ENCODE measurements at places on chromosomes 1 and 21.

DNA sequence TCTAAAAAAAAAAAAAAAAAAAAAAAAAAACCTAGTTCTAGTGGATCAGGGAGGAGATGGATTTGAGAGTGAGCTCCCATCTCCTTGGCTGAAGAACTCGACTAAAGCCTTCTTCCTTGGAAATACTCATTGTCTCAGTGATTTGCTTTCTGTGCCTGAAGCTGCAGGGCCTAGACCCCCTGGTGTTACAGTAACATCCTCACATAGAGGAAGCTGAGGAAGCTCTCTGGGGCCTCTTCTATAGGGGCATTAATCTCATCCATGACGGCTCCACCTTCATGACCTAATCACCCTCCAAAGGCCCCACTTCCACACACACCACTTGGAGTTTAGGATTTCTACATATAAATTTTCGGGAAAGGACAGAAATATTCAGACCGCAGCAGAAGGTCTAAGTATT is 95.9 kb upstream of the ETS2 start:
- DNase-seq: no peak

GRCh38 chr1:204544321-204544720 is 28.1 kb downstream of the MDM4 start:
- DNase-seq: no peak

DNA sequence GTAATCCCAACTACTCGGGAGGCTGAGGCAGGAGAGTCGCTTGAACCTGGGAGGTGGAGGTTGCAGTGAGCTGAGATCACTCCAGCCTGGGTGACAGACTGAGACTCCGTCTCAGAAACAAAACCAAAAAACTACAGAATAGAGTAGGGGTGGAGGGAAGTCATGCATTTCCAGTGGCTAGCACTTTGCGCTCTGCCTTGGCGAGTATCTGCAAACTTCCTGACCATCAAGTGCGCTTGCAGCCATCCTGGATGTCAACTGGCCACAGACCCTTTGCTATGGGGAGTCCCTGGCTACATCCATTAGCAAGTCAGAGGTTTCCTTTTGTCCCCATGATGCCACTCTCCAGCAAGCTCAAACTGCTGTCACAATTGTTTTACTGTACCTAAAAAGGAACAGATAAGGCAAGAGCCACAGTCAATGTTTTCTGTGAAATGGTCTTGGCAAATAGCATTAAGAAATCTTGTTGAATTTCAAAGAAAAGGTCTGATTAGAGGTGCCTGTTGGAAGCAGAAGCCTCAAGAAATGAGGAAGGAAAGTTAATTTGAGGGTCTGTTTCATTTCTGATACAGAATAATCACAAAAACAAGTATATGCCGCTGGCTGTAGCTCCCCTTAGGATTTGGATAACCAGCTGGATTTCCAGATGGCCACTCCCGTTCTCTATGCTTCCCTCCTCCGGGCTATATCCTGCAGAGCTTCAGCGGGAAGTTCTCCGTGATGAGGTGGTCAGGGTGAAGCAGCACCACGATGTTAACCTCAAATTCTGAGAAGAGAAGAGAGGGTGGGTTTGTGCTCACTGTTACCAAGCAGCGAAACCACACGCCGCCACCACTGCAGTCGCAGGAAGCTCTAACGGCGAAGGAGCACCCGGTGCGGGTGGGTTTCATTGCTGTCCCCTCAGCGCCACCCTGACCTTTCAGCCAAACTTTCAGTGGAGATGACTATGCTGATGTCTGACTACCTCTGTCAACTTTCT is 42.0 kb downstream of the VPS26C start:
- DNase-seq: peak; percentile 13

DNA sequence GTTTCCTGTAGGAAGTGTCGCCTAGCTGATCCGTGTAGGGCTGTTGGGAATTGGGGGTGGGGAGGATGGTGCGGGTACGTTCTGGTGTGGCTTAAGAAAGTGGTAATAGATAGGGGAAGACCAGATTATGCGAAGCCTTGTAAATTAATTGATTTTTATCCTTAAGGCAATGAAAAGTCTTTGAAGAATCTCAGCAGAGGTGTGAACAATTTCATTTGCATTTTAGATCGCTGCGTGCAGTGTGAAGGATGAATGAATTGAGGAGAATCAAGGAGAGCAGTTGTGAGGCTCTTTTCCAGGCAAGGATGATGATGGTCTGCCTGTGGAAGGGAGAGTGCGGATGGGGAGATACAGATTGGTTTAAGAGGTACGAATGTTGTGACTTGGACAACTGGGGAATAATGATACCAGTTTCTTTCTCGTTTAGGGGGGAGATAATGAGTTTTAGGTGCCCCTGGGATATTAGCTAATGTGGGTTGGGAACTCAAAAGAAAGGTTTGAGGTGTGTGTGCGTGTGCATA is 813 bp upstream of the DEDD start:
- no peak for DNase-seq

- no peak for DNase-seq
These were observed 5.5 kb downstream of the TP53BP2 start for GRCh38 chr1:223840254-223840653.

DNA sequence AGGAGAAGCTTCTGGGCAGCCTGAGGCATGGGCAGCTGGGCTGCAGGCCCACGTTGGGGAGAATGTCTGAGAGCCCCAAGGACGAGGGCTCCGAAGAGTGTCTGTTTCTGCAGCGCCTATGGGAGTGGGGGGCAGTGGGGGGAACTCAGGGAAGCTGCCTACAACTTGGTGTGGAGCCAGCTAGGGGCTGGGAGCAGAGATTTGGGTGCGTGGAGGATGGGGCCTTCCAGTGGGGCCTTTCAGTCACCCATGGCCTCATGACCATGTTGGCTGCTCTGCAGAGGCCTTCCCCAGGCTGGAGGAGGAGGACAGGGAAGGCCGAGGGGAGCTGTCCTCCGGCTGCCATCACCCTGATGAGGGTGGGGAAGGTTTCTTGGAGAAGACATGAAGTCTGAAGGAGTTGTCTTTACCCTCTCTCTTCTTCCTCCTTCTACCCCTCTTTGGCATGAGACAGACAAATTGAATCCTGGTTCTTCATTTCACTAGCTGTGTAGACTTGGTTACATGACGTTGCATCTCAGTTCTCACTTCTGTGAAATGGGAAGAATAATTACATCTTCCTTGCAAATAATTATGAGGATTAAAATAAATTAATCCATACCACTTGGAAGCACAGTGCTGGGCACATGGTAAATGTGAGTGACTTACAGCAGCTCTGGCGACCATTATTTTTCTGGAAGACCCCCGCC is 8.3 kb downstream of the PPFIA4 start:
- no peak for DNase-seq

GRCh38 chr1:241330619-241331327 is 26.2 kb downstream of the RGS7 start:
- DNase-seq: no peak

GRCh38 chr1:116409751-116410191 is 36.7 kb downstream of the ATP1A1 start:
- no peak for DNase-seq

DNA sequence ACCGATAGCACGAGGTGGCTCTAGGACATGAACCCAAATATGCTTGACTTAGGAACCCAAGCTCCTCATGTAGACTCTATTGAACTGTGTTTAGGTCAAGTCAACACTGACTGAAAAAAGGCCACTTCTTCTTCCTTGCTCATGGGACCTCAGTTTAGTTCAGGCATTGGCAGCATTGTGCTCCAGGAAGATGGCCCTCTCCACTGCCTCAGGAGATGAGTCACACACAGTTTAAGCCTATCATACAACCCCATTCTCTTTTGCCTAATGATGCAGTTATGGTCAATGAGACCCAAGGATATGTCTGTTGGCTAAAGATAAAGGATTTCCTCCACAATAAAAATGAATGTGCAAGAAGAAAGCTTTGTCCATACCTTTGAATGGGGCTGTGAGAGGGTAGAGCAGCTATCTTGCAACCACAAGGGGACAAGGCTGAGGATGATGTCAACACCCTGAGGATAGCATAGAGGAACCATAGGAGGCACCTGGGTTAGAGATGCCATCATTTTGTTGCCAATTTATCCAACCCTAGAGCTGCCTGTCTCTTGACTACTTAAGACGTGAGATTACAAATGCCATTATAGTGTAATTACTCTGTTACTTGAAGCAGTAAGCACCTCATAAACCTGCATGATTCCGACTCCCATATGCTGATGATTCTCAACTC is 3.0 kb upstream of the TRIM63 start:
- DNase-seq: no peak

DNA sequence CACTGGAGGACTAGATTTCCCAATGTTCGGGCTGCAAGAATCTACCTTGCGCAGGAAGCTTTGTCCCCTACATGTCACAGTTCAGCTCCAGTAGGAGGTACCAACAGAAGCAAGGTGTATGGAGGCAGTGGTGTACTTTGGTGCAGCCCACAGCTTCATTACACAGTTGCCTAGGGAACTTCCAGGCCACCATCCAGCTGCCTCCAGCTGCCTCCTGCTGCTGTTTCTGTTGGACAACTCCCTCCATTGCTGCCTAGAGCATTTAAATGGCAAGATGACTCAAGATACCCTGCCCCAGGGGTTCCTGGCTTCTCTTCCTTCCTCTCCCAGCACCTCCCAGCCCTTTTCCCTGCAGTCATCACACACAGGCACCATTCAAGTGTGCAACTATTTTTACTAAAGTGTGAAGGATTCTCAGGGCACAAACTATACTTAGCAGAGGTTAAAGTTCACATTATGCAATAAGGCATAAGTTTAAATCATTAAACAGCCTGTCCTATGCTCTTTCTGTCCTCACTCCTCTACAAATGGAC is 39.0 kb upstream of the ATP1A1 start:
- DNase-seq: no peak

- no peak for DNase-seq
These were observed 29.5 kb downstream of the TUT4 start for GRCh38 chr1:52523376-52523775.

- DNase-seq: no peak
These were observed 24.3 kb downstream of the UBE2Q1 start for GRCh38 chr1:154533952-154534844.

- DNase-seq: peak; percentile 57
These were observed 47.4 kb upstream of the PRDX6 start for GRCh38 chr1:173429471-173430402.

DNA sequence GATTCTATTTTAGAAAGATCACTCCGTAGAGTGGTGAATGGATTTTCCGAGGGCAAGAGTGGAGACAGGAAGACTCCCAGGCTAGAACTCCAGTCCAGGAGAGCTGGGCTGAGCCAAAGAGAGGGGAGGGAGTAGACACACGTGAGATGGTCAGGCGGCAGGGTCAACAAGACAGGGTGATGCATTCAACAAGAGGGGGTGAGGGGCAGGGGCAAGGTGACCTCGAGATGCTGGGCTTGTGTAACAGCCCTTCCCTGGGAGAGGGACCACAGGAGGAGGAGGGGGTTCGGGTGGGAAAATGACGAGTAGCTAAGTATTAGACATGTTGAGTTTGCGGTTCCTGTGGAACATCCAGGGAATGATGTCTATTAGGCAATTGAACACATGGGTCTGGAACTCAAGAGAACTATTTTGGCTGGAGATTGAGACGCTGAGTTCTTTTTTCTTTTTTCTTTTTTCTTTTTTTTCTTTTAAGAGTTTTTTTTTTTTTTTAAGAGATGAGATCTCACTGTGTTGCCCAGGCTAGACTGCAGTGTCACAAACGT is 13.3 kb downstream of the RSPO1 start:
- DNase-seq: no peak

GRCh38 chr1:205133287-205133686 is 11.5 kb upstream of the RBBP5 start:
- DNase-seq: no peak

GRCh38 chr1:213125643-213126042 is 74.6 kb downstream of the RPS6KC1 start:
- DNase-seq: no peak

DNA sequence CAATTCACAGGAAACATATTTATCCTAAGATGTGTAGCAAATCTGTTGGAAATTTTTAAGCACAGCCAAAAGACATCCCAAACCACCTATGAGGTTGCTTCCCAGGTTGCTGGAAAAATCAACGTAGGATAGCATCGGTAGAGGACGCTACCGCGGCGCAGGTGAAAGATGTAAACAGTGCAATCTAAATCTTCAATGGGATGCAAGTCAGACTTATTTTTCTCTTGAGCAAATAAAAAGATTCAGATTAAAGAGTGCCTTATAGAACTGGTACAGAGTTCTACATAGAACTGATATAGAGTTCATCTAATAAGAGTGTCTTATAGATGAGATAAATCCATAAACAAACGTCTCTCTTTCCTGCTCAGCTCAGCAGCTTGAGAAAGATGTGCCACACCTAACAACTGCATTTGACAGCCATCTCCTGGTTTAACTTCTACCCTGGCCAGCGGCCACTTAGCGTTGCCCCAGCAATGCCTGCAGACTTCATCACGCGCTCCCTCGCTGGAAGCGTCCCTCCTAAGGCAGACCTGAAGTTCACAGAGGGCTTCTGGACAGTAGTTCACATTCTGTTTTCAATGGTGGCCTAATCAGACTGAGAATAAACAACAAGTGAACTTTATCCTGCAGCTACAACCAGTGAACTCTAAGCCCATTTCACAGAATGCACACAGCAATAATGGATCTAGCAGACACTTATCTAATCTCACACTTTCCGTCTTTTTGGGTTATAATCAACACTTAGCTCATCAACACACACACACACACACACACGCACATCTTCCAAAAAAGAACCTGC is 164.5 kb downstream of the TOMM20 start:
- no peak for DNase-seq

GRCh38 chr1:73859227-73859626 is 338.7 kb downstream of the LRRIQ3 start:
- no peak for DNase-seq
